Activated naive CD4-positive, alpha-beta T cell treated with anti-CD3 and anti-CD28 coated beads, Interleukin-2, amount 10 ng/mL, durations not matched to agents 5 hours and 36 hours (primary cell): ENCODE measurements at places on chromosomes 6 and 20. TPM values are rescaled to one million over a fixed set of nuclear protein-coding genes. Genes with fewer than 3 reads are reported as not detected.

Gene RIPPLY2
- not detected for total RNA-seq

Gene BPI
- total RNA-seq, result not detected

Gene BTNL2
- not detected for total RNA-seq

Gene PSORS1C2
- not detected for total RNA-seq

Gene SPATA25
- 0.96 TPM for total RNA-seq

Gene CDH22
- total RNA-seq, result not detected

Gene NQO2
- 18.0 TPM for total RNA-seq

Gene TMC2
- not detected for total RNA-seq

Gene PCMTD2
- 75.0 TPM for total RNA-seq

Gene NFS1
- total RNA-seq, result 25.2 TPM

Gene GRM1
- total RNA-seq, result not detected

Gene LY6G5B
- 23.5 TPM for total RNA-seq

Gene JPH2
- not detected for total RNA-seq

Gene MACROD2
- not detected for total RNA-seq

Gene ABHD16B
- total RNA-seq, result 0.13 TPM

Gene VSTM2L
- total RNA-seq, result not detected

Gene TULP1
- not detected for total RNA-seq

Gene LY6G6F
- total RNA-seq, result not detected

Gene SRSF12
- total RNA-seq, result not detected

Gene SLC44A4
- total RNA-seq, result not detected

Gene MLN
- not detected for total RNA-seq

Gene NRN1
- 16.4 TPM for total RNA-seq

Gene CABLES2
- total RNA-seq, result 11.7 TPM

Gene RFX6
- not detected for total RNA-seq

Gene TTLL9
- not detected for total RNA-seq

Gene CASS4
- 5.9 TPM for total RNA-seq

Gene LINC00237
- not detected for total RNA-seq

Gene CDK19
- total RNA-seq, result 25.8 TPM

Gene SLC32A1
- total RNA-seq, result not detected

Gene LST1
- 67.8 TPM for total RNA-seq

Gene FOXS1
- total RNA-seq, result not detected

Gene BFSP1
- 0.53 TPM for total RNA-seq
